Endodermal cell (in vitro differentiated cells): ENCODE measurements at places on chromosomes 4 and X.

DNA sequence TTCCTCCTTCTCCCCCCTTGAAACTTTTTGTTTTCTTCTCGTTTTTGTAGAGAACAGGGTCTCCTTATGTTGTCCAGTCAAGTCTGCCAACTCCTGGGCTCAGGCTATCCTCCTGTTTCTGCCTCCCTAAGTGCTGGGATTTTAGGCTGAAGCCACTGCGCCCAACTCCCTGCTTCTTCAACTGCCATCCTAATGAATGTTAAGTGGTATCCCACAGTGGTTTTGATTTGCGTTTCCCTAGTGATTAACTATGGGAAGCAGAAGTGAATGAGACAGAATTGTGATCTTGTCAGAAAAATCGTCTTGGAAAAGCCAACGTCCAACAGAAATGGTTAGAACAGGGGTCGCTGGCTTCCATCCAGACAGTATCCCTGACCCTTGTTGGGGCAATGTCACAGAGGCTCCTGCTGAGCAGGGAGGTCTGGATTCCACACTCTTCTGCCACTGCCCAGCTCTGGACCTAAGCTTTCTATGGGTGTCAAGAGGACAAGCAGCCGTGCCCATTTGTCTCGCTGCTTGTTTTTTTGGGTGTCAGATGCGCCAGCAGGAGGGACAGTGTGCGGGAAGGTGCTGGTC is 869 bp upstream of the ADD1 start:
- DNase-seq: peak; percentile 82

GRCh38 chr4:145492376-145492775 is 10.7 kb downstream of the SMAD1 start:
- DNase-seq: no peak

DNA sequence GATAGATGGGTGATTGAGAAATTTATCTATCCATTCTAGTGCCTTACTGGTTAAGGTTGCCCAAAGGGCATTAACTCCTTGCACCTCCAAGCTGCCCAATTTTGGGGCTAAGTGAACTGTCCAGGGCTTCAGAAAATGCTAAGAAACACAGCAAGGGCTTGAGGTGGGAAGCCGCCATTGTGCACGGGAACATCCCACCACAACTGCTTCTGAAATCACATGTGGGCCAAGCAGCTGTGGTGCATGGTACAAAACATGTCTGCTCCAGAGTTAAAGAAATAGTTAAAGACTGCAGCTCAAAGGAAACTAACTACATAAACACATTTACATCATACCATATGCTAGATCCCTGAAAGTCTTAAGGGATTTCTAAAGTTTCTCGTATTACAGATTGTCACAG is 144.3 kb upstream of the NDST3 start:
- DNase-seq: no peak

DNA sequence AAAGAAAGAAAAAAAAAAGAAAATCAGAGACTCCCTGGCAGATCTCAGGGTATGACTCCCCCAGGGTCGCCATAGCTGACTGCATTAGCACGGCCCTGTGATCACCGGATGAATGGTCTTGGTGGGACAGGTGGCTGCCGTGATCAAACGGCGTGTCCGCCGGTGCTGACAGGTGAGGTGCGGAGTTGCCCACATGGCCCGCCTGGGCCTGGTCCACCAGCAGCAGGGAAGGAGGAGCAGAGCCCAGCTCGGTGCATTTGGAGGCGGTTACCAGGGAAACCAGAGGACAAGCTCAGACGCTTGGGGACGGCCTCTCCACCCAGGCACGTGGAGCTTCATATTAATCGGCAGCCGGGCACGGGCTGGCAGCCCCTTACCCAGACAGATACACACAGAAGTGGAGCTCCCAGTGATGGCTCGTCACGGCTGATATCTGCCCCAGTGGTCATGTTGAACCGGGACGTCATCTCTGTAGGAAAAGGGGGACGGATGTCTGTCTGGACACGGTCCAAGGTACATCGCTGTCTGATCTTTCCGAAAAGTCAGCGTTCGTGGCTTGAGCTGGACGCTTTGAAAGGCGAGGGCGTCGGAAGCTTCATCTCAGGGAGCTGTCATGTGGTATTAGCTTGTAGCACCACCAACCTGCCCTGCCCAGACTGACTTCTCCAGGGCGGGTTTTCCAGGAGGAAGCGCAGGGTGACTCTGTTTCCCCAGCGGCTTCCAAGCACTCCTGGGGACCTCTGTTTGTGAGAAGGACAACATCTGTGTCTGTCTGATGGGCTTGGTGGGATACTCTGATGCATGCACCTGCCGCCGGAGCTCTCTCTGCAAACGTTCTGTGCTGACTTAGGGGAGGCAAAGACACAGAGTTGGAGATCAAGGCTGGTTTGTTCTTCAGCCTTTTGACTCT is 180.7 kb downstream of the CRLF2 start:
- DNase-seq: no peak

GRCh38 chrX:134548257-134549201 is 88.6 kb downstream of the HPRT1 start:
- no peak for DNase-seq

GRCh38 chrX:9403374-9403773 is 61.5 kb upstream of the TBL1X start:
- DNase-seq: no peak

DNA sequence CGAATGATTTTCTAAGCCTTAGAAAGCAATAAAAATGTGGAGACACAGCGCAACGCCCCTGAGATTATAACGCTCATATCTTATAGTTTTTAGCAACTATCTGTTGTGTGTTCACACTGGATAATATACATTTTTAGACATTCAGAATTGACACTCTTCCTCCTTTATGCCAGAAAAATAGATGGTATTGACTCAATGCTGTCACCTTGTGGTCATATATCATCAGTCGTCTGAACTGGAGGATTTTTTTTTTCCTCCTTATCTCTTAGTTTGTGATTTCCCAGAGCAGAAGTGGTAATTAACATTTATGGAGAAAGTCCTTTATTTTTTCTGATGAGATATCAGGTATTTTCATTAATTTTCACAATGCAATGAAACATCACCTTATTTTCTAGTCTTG is 759.6 kb downstream of the RAB28 start:
- DNase-seq: no peak

DNA sequence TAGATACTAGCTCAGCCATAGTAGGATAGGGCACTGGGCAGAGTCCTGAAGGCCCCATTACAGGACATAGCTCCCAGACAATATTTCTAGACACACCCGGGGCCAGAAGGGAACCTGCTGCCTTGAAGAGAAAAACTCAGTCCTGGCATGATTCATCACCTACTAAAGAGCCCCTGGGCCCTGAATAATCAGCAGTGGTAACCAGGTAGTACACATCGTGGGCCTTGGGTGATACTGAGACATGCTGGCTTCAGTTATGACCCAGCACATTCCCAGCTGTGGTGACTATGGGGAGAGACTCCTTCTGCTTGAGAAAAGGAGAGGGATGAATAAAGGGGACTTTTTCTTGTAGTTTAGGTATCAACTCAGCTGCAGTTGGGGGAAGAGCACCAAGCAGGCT is 104.3 kb upstream of the STK26 start:
- DNase-seq: no peak

- DNase-seq: no peak
Measured at GRCh38 chrX:37652589-37653231, 32.9 kb upstream of the XK start.

- peak; percentile 44 for DNase-seq
Measured at GRCh38 chr4:1053080-1053661, 41.7 kb downstream of the FGFRL1 start.

DNA sequence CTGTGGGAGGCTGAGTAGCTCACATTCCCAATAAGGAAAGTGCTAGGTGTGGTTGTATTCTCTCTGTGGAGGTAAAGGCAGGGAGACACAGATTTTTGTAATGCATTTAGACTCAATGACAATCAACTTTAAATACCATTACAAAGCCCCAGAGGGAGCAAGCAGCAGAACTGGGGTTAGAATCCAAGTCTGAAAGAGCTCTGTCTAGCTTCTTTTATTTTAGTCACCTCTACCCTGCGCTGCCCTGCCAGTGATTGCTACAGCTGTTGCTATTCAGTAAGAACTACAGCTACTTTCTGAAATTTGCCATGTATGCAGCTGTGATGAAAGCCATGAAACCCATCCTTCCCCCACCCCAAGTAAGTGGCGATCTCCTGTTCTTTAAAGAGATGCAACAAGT is 22.5 kb downstream of the SLC39A8 start:
- DNase-seq: no peak

DNA sequence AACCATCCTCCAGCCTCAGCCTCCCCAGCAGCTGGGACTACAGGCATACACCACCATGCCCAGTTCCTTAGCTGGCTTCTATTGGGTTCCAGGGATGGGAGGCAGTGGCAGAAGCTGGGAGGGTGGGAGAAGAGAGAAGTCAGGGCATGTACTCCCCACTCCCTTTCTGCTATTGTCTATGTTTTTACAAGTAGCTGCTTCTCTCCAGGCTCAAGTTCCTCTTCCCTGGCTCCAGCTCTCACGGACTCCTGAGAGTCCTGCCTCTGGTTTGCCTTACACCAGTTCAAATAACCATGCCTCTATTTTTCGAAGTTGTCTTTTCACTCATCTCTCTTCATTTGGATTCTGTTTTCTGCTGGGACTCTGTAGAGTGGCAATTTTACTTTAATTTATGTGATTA is 2.9 kb downstream of the TBC1D9 start:
- no peak for DNase-seq

DNA sequence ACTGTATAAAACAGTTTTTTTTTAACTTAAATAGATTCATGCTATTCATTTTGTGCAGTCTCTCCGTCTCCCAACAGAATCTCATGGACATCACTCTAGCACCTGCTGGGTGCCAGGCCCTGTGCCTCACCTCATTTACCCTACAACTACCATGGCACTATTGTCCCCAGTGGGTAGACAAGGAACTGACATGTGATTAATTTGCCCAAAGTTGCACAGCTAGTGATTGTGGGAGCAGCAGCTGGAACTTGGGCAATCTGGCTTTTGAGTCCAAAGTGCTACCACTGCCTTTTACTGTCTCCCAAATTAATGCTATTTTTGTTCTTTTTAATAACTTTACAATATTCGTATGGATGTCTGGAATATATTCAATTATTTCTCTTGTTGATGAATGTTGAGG is 11.2 kb upstream of the PGRMC2 start:
- no peak for DNase-seq
